Adrenal gland (tissue), 19 donors: ENCODE measurements at places on chromosomes 16 and 17. TPM values are rescaled to one million over a fixed set of nuclear protein-coding genes. Genes with fewer than 3 reads are reported as not detected.
A peak's percentile ranks its signal among the peaks of the same experiment; 100 is the strongest.

GRCh38 chr17:79814974-79815835 is 18.3 kb upstream of the CBX8 start:
- DNase-seq = no peak

- DNase-seq = no peak
Measured at GRCh38 chr17:66339561-66339960, 37.1 kb downstream of the PRKCA start.

GRCh38 chr16:2716948-2717347 is 3.1 kb downstream of the PRSS27 start:
- no peak for DNase-seq

GRCh38 chr16:2960183-2961010 is 3.7 kb upstream of the KREMEN2 start:
- DNase-seq = no peak

DNA sequence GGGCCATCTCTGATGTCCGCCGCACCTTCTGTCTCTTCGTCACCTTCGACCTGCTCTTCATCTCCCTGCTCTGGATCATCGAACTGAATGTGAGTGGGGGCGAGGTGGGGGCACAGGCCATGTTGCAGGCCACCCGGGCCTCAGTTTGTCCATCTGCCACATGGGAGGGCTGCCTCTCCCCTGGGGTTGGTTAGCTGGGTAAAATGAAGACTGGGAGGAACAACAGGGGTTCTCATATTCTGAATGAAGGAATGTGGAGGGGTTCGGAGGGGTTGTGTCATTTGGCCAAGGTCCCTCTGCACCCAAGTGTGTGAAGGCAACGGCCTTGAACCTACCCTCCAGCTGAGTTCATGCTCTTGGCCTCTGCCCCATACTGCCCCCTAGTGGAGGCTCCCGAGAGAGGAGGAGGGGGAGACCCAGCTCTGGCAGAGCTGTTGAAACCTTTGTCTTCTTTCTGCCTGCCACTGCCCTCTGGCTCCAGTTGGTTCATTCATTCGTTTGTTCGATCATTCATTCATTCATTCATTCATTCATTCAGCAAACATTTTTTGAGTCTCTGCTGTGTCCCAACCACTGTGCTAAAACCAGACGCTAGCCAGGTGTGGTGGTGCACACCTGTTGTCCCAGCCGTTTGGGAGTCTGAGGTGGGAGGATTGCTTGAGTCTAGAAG is 11.4 kb upstream of the TCAP start:
- DNase-seq = peak; percentile 83

DNA sequence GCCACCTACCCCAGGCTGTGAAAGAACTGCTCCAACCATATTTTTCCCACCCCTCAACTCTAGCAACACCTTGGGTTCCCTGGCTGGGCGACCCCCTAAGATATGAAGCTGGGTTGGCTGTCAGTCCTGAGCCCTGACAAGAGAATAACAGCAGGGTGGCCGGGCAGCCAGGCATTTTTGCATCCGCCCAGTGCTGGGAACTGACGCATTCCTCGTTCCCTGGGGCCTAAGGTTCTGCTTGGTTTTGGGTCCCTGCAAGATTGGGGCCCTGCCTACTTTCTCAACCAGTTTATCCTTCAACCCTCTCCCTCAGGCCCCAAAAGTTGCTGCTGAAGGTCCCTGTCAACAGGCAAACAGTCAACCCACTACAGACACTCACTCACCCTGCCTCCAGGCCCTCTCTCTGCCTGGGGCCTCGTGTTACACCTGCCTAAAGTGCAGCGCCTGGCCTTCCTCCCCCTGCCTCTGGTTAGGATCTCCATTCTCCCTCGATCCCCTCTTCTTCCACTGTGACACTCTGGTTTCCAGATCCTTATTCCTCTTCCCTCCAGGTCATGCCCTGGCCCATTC is 151.5 kb downstream of the STX8 start:
- no peak for DNase-seq

DNA sequence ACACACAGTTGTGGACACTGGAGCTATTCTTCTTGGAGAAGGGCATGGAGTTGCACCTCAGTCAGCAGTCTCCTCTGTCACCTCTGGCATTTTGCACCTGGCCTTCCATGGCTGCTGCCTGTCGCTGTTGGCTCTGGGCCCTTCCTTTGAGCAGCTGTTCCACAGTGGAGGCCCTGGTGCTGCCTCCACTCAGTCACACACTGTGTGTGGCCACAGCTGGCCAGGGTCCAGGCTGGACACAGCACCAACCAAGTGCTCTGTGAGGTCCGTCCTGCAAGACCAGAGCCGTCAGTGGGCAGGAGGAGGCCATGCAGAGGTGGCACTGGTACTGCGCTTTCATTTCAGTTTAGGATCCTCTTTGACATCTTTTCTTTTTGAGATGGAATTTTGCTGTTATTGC is 21.6 kb upstream of the MED9 start:
- no peak for DNase-seq

DNA sequence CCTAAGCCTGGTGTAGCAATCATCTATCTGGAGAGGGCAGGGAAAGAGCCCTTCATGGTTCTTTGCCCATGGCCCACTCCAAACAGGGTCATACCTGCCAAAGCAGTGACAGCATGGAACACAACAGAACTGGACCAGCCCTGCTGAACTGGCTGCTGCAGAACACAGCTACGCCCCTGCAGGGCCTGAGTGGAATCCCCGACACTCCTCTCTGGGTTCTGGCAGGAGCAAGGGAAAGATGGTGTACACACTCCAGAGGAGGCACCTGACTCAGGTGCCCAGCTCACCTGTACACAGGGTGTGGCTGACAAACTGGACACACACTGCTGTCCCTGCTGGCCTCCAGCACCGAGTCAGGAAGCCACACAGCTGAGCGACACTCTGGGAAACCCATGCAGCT is 19.8 kb downstream of the MIEF2 start:
- no peak for DNase-seq

- no peak for DNase-seq
Measured at GRCh38 chr16:79672524-79672923, 72.0 kb upstream of the MAF start.

GRCh38 chr17:59010026-59010425 is 96.7 kb downstream of the TRIM37 start:
- DNase-seq = no peak

DNA sequence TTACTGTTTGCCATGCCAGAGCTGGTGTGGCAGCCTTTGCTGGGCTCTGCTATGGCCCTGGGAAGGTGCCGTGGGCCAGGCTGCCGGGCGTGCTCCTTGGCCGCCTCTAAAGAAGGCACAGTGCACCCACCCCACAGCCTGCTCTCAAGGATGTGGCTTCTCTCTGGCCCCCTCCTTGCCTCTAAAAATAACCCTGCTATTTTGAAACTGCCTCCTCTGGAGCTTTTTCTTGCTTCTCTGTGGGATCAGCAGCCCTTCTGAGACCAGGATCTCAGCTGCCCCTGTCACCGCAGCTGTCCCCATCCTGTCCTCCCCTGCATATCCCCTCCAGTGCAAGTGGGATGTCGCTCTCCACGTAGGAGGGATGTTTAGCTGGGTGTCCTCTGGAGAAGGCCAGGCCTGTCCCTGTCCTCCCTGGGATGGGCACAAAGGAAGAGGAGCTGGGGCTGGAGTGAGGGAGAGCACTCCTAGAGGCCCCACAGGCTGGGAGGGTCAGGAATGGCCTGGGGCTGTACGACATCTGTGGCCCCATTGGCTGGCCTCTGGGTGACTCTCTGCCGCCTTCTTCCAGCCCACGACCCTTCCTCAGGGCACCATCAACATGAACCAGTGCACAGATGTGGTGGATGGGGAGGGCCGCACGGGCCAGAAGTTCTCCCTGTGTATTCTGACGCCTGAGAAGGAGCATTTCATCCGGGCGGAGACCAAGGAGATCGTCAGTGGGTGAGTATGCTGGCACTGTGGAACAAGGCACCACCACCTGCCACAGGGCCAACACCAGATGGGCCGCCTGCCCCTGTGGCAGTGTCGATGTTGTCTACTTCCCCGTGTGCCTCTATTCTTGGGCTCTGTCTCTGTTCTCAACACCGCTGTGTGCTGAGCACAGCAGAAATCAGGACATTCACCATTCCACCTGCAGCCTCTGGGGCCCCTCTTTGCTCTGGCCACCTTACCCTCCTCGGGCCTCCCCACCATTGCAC is 79.7 kb downstream of the PLD6 start:
- DNase-seq = no peak

- DNase-seq = no peak
Measured at GRCh38 chr17:74740641-74741387, 3.8 kb downstream of the RAB37 start.

- no peak for DNase-seq
Measured at GRCh38 chr16:68351463-68351862, 40.6 kb downstream of the PRMT7 start.

DNA sequence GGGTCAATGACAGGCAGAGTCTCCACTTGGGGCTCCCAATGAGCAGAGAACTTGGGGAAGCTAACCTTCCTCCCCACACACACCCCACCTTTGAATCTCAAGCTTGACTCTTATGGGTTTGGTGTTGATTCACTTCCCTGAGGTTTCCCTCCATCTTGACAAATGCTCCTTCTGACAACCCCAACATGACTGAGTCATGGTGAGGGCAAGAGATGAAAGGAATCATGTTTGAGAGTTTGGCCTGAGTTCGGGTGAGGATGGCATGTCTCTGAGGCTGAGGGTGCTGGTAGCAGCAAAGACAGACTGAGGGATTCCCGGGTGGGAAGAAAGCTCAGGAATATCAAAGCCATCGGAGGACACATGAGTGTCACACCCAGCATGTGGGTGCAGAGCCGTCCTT is 18.7 kb downstream of the KRT9 start:
- no peak for DNase-seq

DNA sequence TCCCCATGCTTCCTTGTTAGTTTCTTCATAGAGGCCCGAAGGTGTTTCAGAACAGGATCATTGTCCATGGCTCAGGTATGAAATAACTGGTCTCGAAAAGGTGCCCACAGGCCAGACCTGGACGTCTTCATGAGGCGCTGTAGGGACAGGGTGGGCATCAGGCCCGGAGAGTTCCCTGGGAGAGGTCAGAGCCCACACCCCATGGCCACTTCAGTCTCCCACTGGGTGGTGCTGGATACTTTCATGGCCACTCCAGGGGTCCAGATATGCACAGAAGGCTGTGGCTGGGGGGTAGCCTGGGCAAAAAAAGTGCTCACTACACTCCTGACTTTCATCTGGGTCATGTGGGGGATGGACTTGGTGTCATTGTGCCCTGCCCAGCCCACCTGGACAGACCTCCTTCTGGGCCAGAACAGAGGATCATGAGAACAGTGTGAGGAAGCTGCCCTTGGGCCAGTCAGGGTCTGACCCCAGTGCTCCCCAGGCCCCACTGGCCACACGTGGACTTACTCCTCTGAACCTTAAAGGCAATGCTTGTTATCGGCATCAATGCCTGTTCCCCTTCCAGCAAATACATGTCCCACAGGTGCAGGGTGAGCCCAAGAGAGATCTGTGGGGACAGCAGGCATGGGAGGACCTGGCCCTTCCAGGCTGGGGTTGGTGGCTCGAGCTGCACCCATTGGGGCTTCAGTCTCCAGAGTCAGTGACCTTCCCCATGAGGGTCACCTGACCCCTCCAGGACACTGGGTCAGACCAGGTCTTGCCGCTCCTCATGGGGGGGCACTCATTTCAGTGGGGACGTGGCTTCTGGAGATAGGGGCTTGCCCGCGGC is 36.9 kb downstream of the LGALS9 start:
- DNase-seq = no peak

GRCh38 chr17:30155389-30155788 is 38.8 kb downstream of the NSRP1 start:
- no peak for DNase-seq

GRCh38 chr17:59527931-59528330 is 37.5 kb upstream of the DHX40 start:
- DNase-seq = no peak

- no peak for DNase-seq
Measured at GRCh38 chr16:80887062-80887461, 82.7 kb upstream of the CDYL2 start.

DNA sequence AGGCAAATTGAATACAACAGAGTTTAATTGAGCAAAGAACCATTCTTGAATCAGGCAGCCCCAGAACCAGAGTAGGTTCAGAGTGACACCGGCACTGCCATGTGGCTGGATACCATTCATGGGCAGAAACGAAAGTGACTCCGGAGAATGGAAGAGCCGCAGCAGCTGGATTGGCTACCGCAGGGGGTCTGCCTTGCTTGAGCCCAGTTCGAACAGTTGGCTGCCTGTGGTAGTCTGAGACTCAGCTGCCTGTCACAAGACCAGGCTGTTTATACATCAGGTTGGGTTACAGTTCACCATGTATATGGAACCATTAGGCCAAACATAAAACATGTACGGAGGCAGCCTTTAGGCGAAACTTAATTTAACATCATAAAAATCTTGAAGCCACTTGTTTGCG is 205.2 kb upstream of the CHMP6 start:
- no peak for DNase-seq

DNA sequence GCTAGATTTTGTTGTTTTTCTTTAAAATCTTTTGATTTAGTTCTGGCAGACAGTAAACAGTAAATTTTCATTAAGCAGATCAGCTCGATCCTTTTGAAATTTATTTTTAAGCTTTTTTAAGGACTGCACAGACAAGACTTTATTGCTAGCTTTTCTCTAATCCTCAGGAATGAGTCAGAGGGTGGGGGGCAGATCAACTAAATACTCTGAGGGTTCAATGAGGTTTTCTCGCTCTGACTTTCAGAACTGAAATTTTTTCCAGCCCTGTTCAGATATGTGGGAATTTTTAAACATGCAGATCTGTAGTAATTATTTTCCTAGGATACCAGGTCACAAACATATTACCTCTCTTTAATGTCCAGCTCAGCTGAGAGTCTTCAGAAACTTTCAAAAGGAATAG is 977.2 kb downstream of the CDH11 start:
- no peak for DNase-seq

DNA sequence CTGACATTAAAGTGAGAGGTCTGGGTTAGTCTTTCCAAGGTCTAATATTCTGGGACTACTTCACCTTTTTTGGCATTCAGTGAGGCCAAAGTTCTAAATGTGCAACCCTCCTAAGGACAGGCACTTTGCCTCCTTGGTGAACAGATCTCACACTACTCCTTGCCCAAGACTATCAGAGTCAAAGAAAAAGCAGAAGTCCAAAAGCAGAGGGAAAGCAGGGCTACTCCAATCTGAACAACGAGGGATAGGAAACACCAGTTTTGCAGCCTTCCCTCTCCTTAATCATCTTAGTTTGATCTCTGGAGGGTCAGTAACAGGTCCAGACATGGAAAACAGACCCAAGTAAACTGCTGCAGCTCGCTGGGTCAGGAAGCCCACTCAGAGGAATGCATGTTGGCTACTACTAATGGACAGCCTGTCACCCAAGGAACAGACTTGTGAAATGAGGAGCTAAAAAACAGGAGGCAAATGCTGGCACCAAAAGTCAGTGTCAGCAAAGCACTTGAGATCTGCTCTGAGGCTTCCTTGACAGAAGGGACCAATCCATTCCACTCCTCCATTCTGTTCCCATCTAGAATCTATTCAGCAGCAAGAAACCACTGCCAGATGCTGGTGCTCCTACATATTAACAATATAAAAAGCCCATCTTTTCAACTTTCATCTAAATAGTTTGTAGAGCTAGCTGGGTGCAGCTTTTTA is 29.9 kb downstream of the DCUN1D3 start:
- no peak for DNase-seq

ALOX12B gene
- not detected for total RNA-seq

BCL7C gene
- total RNA-seq = 29.4 TPM

CASKIN1 gene
- total RNA-seq = 0.83 TPM

NPIPA2 gene
- total RNA-seq = not detected

AP2B1 gene
- 143 TPM for total RNA-seq

KRT34 gene
- not detected for total RNA-seq

OR2C1 gene
- not detected for total RNA-seq

TEKT5 gene
- not detected for total RNA-seq

ETV4 gene
- 1.8 TPM for total RNA-seq
